Anterior cingulate cortex (tissue), 58 donors: ENCODE measurements at places on chromosomes 4 and X.

DNA sequence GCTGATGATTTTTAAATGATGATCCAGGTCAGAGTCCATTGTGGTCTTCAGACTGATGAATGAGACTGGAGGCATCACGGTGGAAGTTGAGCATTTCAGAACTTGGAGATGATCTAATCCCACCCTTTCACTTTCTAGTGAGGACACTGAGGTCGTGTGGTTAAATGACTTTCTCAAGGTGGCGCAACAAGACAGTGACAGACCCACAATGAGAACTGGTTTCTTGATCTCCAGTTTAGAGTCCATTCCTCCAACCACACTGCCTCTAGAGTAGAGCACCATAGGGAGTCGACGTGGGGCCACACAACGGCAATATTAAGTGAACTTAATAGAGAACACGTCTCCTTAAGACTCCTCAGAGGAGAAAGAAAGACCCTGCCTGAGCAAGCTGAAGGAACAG, 381.0 kb downstream of the UNC5C start:
- DNase-seq: no peak

GRCh38 chr4:143054971-143055370, 129.7 kb upstream of the USP38 start:
- no peak for DNase-seq

GRCh38 chr4:61559396-61559795, 359.3 kb downstream of the ADGRL3 start:
- DNase-seq: no peak

GRCh38 chrX:11765449-11765848, 7.4 kb downstream of the MSL3 start:
- DNase-seq: no peak

DNA sequence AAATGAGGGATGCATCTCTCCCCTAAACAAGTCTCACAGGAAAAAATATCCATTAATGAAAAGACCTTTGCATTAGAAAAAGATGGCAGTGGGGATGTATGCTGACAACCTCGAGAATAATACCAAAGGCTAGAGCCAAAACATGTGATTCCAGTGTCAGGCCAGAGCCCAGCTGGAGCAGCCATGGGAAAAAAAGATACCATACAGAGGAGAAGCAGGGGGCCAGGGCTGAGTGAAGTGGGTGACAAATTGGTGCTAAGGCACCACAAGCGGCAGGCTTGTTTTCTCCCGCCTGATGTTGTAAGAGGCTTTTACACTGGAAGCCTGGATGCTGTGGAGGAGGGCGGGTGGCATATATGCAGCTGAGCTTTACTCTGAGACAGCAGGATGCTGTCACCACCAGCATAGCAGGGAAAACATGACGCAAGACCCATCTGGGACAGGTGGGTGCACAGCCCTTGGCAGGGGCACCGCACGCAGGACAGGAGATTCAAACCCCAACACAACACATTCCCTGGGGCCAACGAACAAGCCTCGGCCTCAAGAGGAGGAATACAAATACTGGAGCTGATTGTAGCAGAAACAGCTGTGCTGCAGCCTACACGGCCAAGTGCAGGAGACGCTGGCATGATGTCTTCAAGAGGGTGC, 91.9 kb downstream of the TSPAN5 start:
- DNase-seq: peak; percentile 73

GRCh38 chr4:108165586-108165985, 3.1 kb downstream of the LEF1 start:
- DNase-seq: no peak

GRCh38 chr4:75385106-75385505, 129.1 kb downstream of the RCHY1 start:
- no peak for DNase-seq

DNA sequence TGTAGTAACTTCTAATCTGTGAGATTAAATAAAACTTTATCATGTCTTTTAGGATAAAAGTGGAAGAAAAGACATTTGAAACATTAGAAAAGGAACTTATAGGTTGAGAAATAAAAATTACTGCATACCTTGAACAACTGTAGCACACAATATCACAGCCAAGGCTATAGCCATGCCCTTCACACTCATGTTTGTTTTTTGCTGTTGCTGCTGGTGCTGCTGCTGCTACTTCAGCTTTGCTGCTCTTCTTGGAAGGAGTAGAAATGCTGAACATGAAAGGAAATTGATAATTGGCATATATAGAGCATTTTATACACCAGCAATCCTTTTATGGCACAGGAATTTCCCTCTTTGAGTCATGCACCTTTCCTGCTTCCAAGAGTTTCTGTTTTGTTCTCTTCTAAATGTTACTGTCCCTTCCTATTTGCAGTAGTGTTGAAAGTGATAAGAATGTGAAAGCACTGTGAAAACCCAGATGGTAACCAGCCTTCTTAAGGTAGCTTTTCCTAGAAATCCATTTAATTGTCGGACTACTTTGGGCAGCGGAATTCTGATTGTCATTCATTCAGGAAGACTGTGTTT, at the start of gene CXCL11:
Gene CXCL11 (minus strand): TSS at position 272 of the 582 bp plus-strand sequence. CDS start 83 bp downstream, at position 189.
- DNase-seq: no peak

DNA sequence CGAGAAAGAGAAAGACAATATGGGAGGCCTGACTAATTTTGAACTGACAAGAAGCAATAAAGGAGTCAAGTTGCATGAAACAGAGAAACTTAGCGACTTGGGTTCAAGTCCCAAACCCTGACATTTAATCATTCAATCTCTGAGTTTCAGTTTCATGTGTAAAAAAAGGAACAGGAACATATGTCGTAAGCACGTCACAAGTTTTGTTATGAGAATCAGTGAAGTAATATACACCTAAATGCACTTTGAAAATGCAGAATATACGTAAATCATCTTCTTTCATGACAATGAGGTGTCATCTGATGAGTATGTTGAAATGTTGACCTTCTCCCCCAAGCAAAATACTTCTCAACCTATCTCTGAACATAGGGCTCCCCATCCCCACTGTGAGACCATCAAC, 10.4 kb downstream of the ACOT9 start:
- no peak for DNase-seq

- DNase-seq: no peak
Measured at GRCh38 chrX:119236623-119237561, 807 bp downstream of the PGRMC1 start.

GRCh38 chr4:168832763-168833575, 177.1 kb downstream of the CBR4 start:
- DNase-seq: no peak

DNA sequence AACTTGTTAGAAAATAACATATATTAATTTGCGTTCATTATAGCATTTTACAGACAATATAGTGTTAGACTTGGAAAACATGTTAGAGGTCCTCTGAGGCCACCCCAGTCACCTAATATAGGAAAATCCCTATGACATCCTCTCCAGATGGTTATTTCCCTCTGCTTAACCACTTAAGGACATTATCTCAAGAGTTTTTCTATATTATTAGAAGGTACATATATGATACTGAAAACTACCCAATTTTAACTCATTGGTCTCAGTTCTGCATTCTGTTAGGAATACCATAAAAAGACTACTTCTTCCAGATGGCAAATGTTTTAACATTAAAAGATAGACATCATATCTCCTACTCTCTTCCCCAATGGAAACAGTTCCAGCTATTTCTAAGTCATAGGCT, 21.4 kb downstream of the PTPN13 start:
- DNase-seq: no peak

GRCh38 chr4:152850377-152850776, 70.6 kb downstream of the ARFIP1 start:
- no peak for DNase-seq

DNA sequence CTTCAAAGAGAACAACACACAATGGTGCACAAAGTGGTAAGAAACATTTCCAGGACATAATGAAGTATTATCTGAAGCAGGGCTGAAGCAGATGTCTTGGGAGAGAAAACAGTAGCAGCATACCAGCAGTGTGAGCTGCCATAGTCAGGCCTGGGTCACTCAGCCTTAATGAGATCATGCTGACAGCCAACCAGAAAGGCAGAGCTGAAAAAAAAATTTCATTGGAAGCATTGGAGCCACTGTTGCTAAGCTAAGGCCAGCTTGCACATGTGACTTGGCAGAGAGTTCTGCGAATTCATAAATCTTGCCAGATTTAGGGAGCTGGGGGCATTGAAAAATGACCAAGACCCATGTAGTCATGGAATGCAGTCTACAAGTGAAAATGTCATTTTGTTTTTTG, 444.0 kb upstream of the PITX2 start:
- DNase-seq: no peak

- DNase-seq: no peak
Measured at GRCh38 chrX:17588303-17588702, 149.0 kb upstream of the SCML1 start.

DNA sequence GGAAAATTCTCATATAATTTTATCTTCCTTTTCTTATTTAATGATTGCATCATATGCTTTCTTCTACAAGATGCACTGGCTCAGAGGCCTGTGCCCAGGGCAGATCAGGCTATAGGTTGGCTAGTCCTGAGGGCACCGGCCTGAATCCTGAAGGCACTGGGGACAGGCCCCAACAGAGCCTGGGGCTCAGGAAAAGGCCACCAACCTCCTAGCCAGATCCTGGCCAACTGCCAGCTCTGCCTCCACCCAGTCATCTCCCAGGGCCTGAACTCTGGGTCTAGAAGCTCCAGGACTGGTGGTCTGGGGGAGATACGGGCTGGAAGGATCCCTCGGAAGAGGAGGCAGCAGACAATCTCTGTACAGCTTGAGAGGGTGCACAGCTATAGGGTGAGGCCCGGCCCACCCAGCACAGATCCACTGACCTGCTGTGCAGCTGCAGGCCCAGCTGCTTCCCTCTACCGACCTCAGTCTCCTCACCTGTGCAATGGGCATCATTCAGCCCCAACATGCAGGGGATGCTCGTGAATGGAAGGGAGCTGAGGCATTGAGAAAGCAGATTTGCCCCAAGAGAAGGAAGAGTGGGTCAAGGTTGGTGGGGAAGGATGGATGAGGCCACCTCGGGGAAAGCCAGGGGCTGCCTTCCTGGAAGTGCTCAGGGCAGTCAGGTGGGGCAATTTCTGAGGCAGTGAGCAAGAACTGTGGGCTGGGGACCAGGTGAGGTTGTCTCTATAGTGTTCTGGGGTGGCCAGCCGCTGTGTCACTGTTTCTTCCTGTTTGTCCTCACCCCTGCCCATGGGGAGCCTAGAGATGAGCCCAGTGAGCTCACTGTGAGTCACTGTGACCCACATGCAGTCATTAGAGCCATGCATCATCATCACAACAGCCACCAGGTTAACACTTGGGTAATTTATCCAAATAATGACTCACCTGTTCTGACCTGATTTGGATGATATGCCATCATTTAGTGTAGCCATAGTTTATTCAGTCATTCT, 22.4 kb upstream of the XAGE2 start:
- DNase-seq: no peak

- no peak for DNase-seq
Measured at GRCh38 chr4:124427095-124427767, 285.3 kb downstream of the ANKRD50 start.

GRCh38 chr4:118076958-118077766, 42.9 kb downstream of the NDST3 start:
- no peak for DNase-seq

DNA sequence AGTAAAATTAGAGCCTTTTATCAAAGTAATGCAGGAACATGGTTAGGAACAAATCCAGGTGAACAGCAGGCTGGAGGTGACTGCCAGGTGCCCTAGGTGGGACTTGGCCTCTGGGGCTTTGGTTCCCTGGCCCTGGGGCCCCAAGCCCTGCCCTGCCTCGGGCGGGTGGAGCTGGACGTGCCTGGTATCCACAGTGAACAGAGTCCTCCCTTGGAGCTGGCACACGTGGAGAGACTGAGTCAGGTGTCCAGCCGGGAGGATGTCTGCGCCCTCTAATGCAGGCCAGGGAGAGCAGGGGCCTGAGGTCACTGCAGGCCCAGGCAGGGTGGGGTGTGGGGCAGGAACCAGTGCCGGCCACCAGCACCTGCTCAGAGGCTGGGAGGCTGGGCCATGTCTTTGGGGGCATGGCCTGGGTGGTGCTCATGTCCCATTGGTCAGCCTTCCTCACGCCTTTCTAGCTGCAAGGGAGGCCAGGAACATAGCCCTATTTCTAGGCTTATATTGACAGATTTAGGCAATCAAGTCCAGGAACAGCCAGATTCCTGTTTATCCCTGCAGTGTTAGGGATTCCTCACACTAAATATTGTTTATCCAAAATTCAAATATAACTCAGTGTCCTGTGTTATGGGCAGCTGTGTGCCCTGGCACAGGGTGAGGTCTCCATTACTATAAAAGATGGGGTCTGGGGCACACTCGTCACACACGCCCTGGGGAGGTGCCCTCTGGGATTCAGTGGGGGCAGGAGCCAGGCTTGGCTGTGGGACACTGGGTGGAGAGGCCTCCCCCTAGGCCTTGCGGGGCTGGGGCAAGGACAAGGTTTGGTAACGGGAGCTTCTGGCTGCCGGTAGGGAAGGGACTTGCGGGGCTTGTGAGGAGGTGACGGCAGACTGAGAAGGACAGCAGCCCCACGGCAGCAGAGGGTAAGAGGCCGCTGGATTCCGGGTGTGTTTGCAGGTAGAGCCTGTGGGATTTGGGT, 14.3 kb upstream of the NAT8L start:
- no peak for DNase-seq

- no peak for DNase-seq
Measured at GRCh38 chrX:97158269-97158668, 274.6 kb downstream of the RPA4 start.

DNA sequence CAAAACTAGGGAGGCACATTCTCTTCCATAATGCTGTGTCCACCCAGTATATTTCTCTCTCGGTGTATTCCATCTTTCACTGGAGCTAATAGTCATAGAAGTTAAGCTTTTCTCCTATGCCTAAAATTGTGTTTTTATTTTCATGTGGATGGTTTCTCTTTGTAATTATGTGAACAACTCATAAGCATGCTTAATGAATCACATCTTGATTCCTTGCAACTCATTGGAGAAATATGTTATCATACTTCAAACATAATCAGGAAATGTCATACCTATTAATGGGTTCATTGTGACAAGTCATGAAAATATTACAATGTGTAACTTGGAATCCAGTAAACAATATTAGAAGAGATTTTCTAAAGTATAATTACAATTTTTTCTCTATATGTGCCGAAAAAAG, 186.3 kb downstream of the SLC7A11 start:
- no peak for DNase-seq

- no peak for DNase-seq
Measured at GRCh38 chr4:48116582-48116981, 17.5 kb downstream of the TXK start.

- DNase-seq: no peak
Measured at GRCh38 chrX:40816906-40817305, 81.6 kb upstream of the MED14 start.

- DNase-seq: no peak
Measured at GRCh38 chr4:139028191-139028661, 12.6 kb downstream of the NOCT start.

DNA sequence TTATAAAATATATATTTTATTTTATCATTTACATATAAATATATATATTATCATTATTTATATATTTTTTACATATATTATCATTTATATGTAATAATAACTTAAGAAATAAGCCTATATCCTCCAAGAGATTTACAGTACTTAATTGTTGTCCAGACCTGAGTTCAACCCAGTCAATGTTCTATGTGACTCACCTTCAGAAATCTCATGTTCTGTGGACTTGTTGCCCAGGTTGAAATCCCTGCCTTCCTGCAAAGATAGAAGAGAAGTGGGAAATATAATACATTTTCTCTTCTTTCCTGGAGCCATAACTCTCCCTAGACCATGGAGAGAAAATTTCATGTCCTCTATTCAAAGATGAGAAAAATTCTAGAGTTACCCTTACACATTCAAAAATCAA, 247.3 kb downstream of the PARM1 start:
- no peak for DNase-seq

- no peak for DNase-seq
Measured at GRCh38 chrX:17432158-17432557, 57.2 kb downstream of the NHS start.
